ENCODE measurements at places on chromosomes 12 and 14. TPM values are rescaled to one million over a fixed set of nuclear protein-coding genes. Genes with fewer than 3 reads are reported as not detected.

GRCh38 chr14:29649170-29649569 is 278.5 kb downstream of the PRKD1 start:
- DNase-seq: no peak
- no peak overlapping the region for H3K27ac ChIP-seq
- H3K4me1 ChIP-seq: no peaks in the 10 kb centered on the region
- no peaks in the 10 kb centered on the region for H3K27me3 ChIP-seq
- H3K36me3 ChIP-seq: no peaks in the 10 kb centered on the region

- no peaks in the 10 kb centered on the region for H3K27me3 ChIP-seq
- no peaks in the 10 kb centered on the region for H3K36me3 ChIP-seq
- DNase-seq: no peak
- H3K4me3 ChIP-seq: no peak overlapping the region
- H3K4me1 ChIP-seq: no peaks in the 10 kb centered on the region
Measured at GRCh38 chr14:38549564-38549963, 293.7 kb upstream of the CLEC14A start.

The KCNA5 gene
- not detected for total RNA-seq

The RNF212B gene
- total RNA-seq: not detected

DNA sequence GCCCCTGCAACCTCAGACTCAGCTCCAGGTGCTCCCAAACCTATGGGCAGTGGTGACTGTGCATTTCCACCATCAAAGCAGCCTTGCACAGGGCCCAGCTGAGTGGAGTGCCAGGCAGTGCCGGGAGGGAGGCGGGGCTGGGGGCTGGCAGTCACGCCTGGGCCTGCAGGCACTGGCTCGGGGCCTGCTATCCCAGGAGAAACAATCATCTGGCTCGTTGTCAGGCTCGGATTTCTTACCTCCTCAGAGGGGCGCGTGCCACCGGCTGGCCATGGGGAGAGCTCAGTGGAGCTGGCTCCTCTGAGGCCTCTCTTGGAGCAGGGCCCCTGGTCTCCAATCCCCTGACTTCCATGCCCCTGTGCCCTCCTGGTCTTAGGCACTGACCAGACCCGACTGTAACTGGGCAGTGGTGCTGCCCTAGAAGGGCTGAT is 20.2 kb upstream of the PPP1R13B start:
- H3K27me3 ChIP-seq: no peaks in the 10 kb centered on the region
- H3K36me3 ChIP-seq: no peaks in the 10 kb centered on the region
- no peak overlapping the region for H3K27ac ChIP-seq

DNA sequence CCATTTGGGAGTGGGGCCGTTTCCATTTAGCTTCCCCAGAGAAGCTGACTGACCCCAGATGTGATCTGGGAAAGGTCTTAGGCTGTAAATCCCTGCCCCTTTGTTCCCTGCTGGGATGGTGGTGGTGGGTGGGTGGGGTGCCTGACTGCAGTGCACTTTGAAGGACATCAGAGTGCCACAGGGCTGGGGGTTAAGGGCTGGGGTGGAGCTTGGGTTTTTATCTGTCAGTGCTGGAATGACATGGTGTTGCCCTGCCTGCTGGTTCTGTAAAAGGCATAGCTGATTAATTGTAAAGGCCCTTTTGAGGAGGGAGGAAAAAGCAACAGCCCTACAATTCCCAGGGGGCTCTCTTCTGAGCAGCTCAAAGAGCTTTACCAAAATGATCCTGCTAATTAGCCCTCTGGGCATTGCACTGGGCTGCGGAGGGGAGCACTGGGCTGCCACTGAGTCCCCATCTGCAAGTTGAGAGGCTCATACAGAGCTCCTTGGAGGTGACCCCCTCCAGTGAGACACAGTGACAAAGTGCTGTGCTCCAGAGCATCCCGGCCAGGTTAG is 21.1 kb downstream of the PLEKHG3 start:
- H3K36me3 ChIP-seq: peaks cover 9% of the 10 kb centered on the region
- H3K27ac ChIP-seq: no peak overlapping the region
- no peak overlapping the region for H3K4me3 ChIP-seq
- H3K27me3 ChIP-seq: no peaks in the 10 kb centered on the region
- no peak for DNase-seq
